ENCODE measurements at places on chromosomes 12 and 14.

DNA sequence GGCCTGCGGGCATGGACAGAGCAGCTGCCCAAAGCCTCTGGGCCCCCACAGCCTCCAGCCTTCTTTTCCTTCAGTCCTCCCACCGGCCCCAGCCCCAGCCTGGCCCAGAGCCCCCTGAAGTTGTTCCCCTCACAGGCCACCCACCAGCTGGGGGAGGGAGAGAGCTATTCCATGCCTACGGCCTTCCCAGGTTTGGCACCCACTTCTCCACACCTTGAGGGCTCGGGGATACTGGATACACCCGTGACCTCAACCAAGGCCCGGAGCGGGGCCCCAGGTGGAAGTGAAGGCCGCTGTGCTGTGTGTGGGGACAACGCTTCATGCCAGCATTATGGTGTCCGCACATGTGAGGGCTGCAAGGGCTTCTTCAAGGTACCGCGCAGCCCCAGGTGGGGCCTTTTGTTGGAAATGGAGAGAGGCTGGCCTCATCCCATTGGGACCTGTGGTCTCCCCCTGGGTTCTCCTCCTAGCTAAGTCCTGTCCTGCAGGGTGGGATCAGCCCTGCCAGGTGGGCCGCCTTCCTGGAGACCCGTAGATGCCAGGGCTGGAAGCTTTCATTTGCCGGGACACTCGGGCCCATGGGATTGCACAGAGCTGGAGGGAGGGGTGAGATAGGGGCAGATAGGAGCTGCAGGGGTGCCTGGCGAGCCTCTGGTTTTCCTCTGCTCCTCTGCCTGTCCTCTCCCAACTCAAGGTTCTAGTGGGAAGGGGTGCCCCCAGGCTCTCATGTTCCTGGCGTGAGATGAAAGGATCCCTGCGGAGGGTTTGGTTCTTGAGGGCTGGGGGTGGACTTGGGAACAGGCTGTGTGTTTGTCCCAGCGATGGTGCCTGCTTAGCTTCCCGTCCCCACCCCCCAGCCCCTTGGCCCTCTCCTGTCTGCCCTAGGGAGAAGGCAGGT is 3.8 kb downstream of the NR4A1 start:
- no peak for DNase-seq

DNA sequence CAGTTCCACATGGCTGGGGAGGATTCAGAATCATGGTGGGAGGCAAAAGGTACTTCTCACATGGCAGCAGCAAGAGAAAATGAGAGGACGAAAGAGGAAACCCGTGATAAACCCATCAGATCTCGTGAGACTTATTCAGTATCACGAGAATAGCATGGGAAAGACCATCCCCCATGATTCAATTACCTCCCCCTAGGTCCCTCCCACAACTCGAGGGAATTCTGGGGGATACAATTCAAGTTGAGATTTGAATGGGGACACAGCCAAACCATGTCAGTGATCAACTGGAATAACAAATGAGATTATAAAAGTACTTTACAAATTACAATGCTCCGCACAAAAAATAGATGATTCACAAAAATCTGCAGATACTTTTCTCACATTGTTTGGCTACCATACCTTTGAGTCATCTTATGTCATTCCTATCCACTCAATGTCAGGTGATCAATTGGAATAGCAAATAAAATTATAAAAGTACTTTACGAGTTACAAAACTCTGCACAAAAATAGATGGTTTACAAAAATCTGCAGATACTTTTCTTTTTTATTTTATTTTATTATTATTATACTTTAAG is 338.9 kb downstream of the C12orf50 start:
- DNase-seq = no peak

- peak; percentile 26 for DNase-seq
Observed at GRCh38 chr14:106268013-106268727, 741.8 kb downstream of the TMEM121 start.

- DNase-seq = no peak
Observed at GRCh38 chr12:44863867-44864266, 12.2 kb downstream of the NELL2 start.
